NCI-H2081 (cell line): ENCODE measurements at places on chromosomes 6 and 20.
A peak's percentile ranks its signal among the peaks of the same experiment; 100 is the strongest.

DNA sequence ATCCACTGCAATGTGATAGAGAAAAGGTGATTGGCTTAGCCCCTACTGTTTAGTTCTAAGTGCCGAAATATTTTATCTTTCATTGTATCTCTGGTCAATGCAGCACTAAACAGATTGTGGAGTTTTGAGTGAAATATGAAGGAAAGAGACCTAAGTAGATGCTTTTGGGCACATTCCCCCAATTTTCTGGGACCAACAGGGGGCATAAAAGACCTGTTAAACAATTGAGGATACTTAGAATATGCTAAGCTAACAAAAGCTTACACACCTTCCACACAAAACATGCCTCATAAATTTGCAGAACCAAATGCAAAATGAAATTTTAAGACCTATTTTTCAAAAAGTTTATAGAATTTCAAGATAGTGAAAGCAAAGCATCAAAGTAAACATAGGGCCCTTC is 746.9 kb downstream of the TBC1D32 start:
- DNase-seq: no peak

- no peak for DNase-seq
Measured at GRCh38 chr6:88704980-88705379, 258.4 kb downstream of the RNGTT start.

DNA sequence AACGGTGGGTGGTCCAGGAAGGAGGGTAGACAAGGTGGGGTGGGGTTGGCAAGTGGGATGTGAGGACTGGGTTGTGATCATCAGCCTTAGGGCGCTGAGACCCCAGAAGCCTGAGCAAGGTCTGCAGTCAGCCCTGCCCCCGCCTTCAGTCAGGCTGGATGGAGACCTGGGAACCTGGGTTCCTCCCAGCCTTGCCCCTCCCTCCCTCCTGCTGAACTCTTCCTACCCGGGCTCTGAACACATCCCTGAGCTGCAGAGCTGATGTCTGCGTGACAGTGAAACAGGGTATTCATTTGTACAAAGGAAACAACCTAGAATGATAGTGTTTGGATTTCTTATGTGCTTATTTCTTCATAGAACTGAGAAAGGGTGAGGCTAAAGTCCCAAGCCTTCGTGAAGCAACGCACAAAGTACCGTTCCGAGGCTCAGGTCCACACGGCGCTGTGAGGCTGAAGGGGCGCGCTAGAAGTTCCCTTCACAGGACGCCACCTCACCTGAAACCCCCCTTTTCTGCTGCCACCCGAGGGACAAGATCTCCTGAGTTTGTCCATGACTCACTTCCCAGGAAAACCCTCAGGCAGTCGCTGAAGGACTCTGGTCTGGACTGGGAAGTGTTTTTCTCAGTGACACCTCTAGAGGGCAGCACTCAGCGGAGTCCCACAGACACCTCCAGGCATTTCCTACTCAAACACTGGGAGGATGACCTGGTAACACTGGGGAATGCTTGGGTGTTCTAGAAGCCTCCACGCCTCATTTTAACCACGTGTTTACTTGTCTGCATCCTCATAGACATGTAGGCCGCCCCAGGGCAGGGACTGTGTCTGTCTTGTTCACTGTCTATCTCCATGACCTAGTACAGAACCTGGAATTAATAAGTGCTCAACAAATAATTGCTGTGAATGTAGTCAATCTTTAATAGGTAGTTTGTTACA is 1.2 kb downstream of the GSTA5 start:
- DNase-seq: peak; percentile 49

DNA sequence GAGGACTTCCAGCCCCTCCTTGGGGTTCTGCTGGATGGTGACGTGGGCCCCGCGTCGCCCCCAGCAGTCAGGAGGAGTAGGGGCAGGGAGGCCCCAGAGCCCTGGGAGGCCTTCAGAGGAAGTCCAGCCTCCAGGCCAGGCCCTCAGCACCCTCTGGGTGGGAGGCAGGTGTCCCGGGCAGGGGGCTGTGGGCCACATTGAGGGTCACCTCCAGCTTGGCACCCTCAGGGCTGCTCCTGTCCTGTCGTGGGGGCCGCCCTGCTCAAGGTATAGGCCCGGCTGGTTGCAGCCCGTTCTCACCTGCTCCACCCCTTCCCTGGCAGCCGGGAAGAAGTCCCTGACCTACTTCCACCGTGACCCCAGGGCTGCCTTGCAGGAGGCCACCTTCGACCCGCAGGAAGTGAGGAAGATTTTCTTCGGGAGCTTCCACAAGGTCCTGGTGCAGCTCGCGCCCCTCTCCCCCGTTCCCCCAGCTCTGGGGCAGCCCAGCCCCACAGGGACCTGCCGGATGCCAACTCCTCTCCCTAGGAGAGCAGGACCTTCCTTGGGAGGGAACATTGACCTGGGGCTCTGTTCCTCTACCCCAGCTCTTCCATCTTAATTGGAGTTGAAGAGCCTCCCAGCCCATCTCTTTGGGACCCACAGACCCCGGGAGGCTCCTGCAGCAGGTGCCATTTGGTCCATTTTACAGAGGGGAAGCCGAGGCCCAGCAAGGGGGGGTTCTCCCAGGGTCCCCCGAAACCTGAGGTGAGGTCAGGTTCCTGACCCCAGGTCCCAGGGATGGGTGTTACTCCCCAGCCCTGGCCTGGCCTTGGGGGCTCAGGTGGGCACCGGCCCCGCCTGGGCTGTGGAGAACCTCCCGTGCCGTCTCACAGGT is 26.4 kb downstream of the COL20A1 start:
- DNase-seq: no peak

DNA sequence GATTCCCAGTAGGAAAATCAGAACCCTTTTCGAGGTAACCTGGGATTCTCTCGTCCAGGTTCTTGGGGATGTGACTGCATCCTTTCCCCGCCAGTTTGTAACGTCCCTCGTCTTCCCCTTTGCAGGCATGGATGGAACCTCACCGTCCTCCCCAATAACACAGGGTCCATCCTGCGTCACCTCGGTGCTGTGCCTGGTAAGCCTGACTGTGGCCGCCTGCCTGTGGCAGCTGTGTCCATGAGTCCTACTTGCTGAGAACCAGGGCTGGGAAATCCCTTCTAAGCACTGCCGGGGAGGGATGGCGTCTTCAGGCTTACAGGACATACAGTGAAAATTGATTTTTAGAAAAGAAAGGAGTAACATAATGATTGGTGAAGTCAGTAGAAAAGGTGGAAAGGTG is 155.6 kb downstream of the DTNBP1 start:
- DNase-seq: no peak

GRCh38 chr6:108585359-108585758 is 24.6 kb downstream of the FOXO3 start:
- no peak for DNase-seq

DNA sequence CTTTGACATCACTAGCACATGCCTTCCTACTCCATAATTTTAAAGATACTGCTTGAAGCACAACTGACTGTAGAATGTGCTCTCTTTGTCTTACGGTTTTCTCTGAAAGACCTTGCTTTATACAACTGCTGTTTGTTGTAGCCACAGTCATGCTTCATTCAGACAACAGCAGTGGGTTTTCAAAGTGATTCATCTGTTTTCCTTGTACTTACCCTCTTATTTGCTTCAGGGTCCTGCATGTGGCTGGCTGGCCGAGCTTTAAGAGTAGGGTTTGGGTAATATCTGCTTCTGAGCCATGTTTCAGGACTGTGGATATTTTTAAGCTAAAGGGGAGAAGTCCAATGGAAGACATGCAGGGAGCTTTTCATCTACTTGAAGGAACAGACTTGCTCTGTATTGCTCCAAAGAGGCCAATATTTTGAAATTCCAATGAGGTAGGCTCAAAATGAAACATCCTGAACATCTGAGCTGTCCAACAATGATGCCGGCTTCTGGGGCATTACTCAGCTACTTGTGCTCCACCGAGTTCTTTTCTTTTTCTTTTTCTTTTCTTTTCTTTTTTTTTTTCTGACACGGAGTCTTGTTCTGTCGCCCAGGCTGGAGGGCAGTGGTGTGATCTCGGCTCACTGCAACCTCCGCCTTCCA is 160.2 kb upstream of the SGK1 start:
- no peak for DNase-seq

GRCh38 chr6:82243884-82244283 is 3.7 kb downstream of the IBTK start:
- DNase-seq: no peak

DNA sequence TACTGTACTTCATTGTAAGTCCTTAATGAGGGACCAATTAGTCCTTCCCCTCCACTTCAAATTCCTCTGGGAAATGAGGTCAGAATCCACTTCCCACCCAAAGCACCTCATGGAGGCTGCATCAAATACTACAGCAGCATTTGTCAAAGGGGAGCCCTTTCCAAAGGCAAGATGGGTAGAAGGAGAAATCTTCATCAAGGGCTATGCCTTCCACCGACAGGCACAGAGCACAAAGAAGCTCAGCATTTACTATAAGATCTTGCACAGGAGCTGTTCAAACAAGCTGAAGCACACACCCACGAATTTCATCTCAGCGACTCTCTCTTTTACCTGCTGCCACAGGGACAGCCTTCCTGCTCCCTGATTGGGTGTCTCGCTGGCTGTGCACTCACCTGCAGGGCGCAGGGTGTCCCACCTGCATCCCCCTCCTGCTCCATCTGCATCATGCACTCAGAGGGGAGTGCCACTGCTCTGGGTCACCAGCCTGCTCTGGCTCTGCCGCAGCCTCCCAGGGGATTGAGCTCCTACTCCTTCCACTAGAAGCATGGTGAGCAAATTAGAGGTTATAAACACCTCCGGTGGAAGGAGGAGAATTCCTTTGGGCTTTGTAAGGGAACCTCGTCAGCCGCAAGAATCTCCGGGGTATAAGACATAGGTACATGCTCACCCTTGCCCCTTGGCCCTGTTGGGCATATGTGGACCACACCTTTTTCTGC is 164.5 kb downstream of the ATXN1 start:
- no peak for DNase-seq

GRCh38 chr6:45491048-45491735 is 113.5 kb upstream of the SUPT3H start:
- no peak for DNase-seq

DNA sequence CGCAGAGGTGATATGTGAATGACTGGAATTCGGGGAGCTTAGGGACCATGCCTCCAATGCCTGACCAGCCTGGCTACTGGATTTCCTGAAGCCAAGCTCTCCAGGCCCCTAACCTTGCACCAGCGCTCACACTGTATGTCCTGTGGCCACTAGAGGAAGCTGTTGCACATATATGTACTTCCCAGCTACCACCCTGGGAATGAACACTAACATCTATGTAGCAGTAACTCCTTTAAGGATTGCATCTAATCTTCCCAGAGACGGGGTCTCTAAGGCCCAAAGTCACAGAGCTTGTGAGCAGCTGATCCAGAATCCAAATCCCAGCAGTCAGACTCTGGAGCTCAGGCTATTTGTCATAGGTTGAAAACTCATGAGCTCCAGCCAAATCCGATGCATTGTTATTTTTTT is 20.4 kb upstream of the BPIFB1 start:
- DNase-seq: peak; percentile 53

- no peak for DNase-seq
Measured at GRCh38 chr6:31086788-31087440, 25.5 kb downstream of the C6orf15 start.

DNA sequence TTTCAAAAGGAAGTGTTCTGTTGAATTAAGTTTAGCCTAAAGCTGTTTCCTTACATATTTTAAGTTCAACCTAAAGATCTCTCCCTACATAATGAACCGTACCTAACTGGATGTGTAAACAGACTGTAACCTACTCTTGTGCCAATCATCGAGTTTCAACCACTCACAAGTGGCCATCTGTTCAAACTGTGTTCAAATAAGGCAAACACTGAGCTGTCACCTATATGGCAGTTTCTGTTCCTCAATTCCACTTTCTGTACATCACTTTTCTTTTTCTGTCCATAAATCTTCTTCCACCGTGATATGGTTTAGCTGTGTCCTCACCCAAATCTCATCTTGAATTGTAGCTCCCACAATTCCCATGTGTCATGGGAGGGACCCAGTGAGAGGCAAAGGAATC is 428.6 kb downstream of the HACE1 start:
- no peak for DNase-seq

DNA sequence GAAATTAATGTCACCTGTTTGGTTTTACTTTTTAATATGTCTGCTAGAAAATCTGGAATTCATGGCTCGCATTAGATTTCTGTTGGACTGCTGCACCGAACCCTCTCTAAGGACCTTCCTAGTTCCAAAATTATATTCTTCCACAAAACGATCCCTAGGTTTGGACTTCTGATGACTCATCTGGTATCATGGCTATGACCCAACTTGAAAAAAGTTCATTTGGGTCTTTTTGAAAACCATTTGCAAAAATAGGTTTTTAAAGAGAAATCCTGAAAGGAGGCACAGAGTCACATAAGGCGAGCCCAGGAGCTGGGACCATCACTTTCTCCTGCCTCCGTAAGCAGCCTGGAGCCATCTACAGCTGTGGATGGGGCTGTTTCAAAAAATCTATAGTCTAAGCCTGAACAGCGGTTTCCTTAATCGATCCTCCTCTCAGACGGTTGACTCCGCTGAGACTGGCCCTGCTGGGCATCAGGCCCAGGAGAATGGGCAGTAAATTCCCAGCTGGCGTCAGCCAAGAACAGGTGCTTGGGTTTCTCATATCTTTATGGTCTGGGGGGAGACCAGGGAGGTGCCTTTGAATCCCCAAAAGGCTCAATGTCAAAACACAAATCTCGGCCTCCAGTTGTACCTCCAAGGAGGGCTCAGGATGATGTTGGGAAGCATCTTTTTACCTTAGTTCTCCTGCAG is 44.6 kb downstream of the SLC24A3 start:
- no peak for DNase-seq

DNA sequence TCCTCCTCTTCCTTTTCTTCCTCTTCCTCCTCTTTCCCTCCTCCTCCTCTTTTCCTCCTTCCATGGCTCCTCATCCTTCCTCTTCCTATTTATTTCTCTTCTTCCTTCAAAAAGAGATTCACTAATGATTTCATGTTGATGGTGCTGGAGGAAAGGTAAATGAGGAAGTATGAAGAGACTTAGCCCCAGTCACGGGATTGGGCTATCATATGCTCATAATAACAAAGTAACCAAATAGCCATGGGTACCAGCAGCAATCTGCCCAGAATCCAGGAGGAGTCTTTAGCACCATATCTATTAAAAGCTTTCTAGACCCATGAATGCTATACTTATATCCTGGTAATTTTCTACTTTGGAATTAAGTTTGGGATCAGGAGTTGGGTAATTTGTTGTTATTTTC is 910.9 kb upstream of the MAP3K7 start:
- DNase-seq: no peak

DNA sequence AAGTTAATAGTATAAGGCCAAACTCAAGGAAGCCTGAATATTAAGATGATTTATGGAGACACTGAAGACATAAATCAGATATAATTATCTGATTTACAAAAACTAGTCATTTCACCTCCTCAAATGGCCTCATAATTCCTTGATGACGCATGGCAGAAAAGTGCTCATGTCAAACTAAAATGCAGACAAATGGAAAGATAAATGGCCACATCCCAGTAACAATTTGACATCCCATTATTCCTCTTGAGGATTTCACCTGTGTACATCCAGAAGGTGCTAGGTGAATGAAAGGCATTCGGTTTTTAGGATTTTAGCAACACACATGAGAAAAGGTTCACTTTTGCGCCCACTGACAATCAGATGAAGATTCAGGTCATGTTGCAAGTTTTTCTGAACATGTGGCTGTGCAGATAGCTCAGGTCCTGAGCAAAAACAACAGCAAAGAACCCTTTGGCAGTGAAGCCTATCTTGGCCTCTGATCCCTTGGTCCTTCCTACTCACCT is 24.2 kb downstream of the SGK1 start:
- DNase-seq: no peak

- no peak for DNase-seq
Measured at GRCh38 chr6:47007657-47008396, 34.3 kb downstream of the ADGRF1 start.
